ENCODE measurements at places on chromosomes 12 and 14. TPM values are rescaled to one million over a fixed set of nuclear protein-coding genes. Genes with fewer than 3 reads are reported as not detected.

Gene RNASE1
- total RNA-seq, result 64.0 TPM

Gene CCDC92
- total RNA-seq, result 8.8 TPM

Gene AGAP2
- under 0.01 TPM for total RNA-seq

Gene AQP2
- total RNA-seq, result not detected

Gene KIF26A
- 31.8 TPM for total RNA-seq

Gene FLRT2
- total RNA-seq, result 216 TPM

Gene RERGL
- total RNA-seq, result 0.34 TPM

Gene PTCSC3
- not detected for total RNA-seq

Gene NR1H4
- total RNA-seq, result 0.34 TPM

Gene NELL2
- 0.51 TPM for total RNA-seq
